Heart right ventricle (tissue), 16 donors: ENCODE measurements at places on chromosomes 4 and X. TPM values are rescaled to one million over a fixed set of nuclear protein-coding genes. Genes with fewer than 3 reads are reported as not detected.

GRCh38 chrX:120244735-120245498 lies 5.7 kb upstream of the ZBTB33 start:
- peak overlapping the region; percentile 84 for H3K27ac ChIP-seq
- no peaks in the 10 kb centered on the region for H3K4me1 ChIP-seq
- H3K36me3 ChIP-seq = no peaks in the 10 kb centered on the region
- peak; percentile 78 for DNase-seq
- peaks cover 6% of the 10 kb centered on the region for H3K27me3 ChIP-seq
- H3K4me3 ChIP-seq = peak overlapping the region; percentile 87

DNA sequence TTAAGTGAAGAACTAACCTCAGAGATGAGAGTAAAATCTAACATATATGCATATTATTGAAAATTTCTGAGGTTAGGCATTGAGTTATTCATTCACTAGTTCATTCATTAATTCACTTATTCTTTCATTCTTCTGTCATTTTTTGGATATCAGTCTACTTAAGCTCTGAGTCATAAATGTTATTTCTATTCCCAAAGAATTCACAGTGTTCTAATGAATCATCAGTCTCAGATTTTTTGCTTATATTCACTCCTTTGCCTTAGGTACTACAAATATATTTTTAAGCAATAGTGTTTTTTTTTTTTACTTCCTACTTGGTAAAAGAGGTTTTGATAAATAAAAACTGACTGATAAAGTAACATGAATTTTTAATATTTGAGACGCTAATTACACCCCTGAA lies 95.2 kb upstream of the DKK2 start:
- no peaks in the 10 kb centered on the region for H3K4me1 ChIP-seq
- H3K36me3 ChIP-seq = no peaks in the 10 kb centered on the region
- H3K4me3 ChIP-seq = no peak overlapping the region
- no peak overlapping the region for H3K27ac ChIP-seq
- H3K27me3 ChIP-seq = no peaks in the 10 kb centered on the region

GRCh38 chr4:139819082-139819481 lies 153.5 kb downstream of the MGST2 start:
- H3K27me3 ChIP-seq = no peaks in the 10 kb centered on the region
- no peak for DNase-seq
- H3K36me3 ChIP-seq = no peaks in the 10 kb centered on the region
- no peak overlapping the region for H3K4me3 ChIP-seq

GRCh38 chrX:45295259-45295986 lies 94.7 kb upstream of the DIPK2B start:
- H3K27ac ChIP-seq = no peak overlapping the region
- H3K4me1 ChIP-seq = no peaks in the 10 kb centered on the region
- H3K36me3 ChIP-seq = no peaks in the 10 kb centered on the region
- no peak for DNase-seq

GRCh38 chr4:79442422-79442821 lies 34.4 kb upstream of the GK2 start:
- no peak overlapping the region for H3K27ac ChIP-seq
- no peaks in the 10 kb centered on the region for H3K4me1 ChIP-seq
- H3K36me3 ChIP-seq = no peaks in the 10 kb centered on the region
- no peak overlapping the region for H3K4me3 ChIP-seq

- peaks cover 6% of the 10 kb centered on the region for H3K27me3 ChIP-seq
- no peak overlapping the region for H3K27ac ChIP-seq
- H3K36me3 ChIP-seq = no peaks in the 10 kb centered on the region
- no peak overlapping the region for H3K4me3 ChIP-seq
- H3K4me1 ChIP-seq = no peaks in the 10 kb centered on the region
- DNase-seq = no peak
Measured at GRCh38 chr4:10347815-10348214, 109.4 kb downstream of the ZNF518B start.

- no peak overlapping the region for H3K27ac ChIP-seq
- no peaks in the 10 kb centered on the region for H3K4me1 ChIP-seq
- H3K36me3 ChIP-seq = no peaks in the 10 kb centered on the region
- DNase-seq = no peak
- no peak overlapping the region for H3K4me3 ChIP-seq
Measured at GRCh38 chrX:82208975-82209374, 1007.1 kb downstream of the SH3BGRL start.

GRCh38 chr4:168843635-168844034 lies 166.4 kb downstream of the CBR4 start:
- H3K36me3 ChIP-seq = no peaks in the 10 kb centered on the region
- no peaks in the 10 kb centered on the region for H3K27me3 ChIP-seq
- no peak overlapping the region for H3K4me3 ChIP-seq
- H3K27ac ChIP-seq = peak overlapping the region; percentile 82

- no peak for DNase-seq
- no peaks in the 10 kb centered on the region for H3K4me1 ChIP-seq
- H3K27ac ChIP-seq = no peak overlapping the region
Measured at GRCh38 chr4:164345756-164346155, 408.2 kb upstream of the SMIM31 start.

DNA sequence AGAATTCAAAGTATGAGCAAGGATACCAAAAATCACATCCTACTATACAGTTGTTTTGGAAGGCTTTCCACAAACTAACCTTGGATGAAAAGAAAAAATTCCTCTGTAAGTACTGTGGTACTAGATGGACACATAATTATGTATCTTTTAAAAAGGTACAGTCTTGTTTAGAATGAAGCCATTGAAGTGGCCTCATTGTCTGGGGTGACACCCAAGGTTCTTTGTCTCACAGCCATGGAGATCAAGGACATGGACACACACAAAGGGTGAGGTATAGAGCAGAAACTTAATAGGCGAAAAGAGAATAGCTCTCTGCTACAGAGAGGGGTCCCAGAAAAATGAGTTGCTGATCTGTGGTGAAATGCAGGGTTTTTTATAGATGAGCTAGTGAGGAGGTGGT lies 16.8 kb upstream of the HERC5 start:
- no peak overlapping the region for H3K27ac ChIP-seq
- no peaks in the 10 kb centered on the region for H3K36me3 ChIP-seq
- H3K4me1 ChIP-seq = no peaks in the 10 kb centered on the region
- no peaks in the 10 kb centered on the region for H3K27me3 ChIP-seq

DNA sequence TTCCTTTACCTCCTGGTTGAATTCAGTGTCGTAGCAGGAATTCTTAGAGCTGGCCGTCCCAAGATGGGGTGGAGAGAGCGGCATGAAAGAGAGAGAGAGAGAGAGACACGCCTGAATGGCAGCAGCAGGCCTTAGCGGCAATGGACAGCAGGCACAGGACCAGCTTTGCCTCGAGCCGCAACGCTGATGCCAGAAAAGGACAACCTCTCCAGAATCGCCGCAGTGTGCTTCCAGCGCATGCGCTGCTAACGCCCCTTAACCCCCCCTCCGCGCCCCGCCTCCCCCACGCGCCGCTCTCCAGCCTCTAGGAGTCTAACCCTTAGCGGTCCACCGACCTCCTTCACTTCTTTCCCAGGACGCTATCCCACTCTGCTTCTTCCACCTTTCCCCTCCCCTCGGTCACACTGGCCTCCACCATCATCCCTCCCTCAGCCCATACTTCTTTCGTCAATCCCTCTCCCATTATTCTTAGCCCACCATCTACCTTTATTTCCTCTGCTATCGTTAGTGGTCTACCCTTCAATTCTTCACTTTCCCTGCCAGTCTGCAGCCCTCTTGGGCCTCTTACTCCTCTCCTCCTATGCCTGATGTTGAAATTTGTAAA lies 10.5 kb upstream of the ZCCHC13 start:
- H3K4me1 ChIP-seq = peaks cover 12% of the 10 kb centered on the region
- H3K4me3 ChIP-seq = peak overlapping the region; percentile 71
- no peaks in the 10 kb centered on the region for H3K36me3 ChIP-seq
- H3K27ac ChIP-seq = peak overlapping the region; percentile 92
- no peaks in the 10 kb centered on the region for H3K27me3 ChIP-seq

DNA sequence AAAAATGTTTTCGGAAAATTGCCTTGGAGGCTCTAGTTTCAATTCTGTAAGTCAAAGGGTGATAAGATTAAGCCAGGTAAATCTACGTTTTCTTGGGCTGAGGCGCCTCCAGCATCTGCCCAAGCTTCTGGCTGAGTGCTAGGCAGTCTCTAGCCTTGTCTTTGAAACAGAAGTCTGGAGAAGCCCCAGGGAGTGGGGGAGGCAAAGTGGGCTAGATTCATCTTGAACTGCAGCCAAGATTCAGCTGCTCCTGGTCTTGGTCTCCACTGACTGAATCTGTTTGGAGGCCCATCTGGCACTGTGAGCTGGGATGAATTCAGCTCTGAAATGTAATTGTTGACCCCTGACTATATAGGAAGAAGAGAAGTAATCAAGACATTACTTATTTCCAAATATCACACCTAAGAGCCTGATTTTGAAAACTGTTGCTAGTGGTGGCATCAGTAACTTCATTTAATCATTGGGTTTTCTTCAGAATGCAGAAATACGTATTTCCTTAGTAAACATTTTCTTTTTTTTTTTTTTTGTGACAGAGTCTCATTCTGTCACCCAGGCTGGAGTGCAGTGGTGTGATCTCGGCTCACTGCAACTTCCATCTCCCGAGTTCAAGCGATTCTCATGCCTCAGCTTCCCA lies 187.3 kb upstream of the LEF1 start:
- H3K27me3 ChIP-seq = no peaks in the 10 kb centered on the region
- H3K27ac ChIP-seq = no peak overlapping the region
- H3K36me3 ChIP-seq = no peaks in the 10 kb centered on the region
- peaks cover 46% of the 10 kb centered on the region for H3K4me1 ChIP-seq
- DNase-seq = no peak

The IRAK1 gene
- total RNA-seq = 18.2 TPM

DNA sequence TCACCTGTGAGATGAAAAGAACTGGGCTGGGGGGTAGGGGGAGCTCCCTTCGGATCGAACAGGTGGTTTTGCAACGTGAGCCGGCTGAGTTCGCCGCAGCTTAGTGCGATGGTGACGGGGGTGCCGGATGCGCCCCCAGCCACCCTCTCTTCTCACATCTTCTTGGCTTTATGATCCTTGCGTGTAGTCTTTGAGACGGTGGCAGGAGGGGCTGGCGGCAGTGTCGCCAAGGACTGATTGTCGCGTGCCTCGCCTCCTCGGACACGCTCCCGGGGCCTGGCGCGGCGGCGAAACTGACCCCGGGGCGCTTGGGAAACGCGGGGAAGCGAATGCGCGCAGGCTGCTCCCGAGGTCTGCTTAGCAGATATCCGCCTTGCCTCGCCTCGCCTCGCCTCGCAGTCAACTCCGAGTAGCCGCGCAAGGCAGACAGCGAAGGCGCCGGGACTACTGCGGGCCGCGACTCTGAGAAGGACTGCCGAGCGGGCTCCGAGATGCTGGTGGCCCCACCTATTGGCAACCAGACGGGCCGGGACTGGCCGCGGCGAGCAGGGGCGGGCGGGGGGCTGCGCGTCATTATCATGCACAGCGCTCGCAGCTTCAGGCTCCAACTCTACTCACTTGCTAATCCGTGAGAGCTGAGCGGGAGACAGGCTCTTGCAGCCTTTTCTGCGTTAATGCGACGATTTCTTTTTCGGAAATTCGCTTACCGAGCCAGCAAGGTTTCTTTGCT lies 1.5 kb downstream of the GRID2 start:
- DNase-seq = peak; percentile 39
- H3K4me1 ChIP-seq = peaks cover 29% of the 10 kb centered on the region
- H3K36me3 ChIP-seq = no peaks in the 10 kb centered on the region
- peak overlapping the region; percentile 50 for H3K4me3 ChIP-seq
- H3K27me3 ChIP-seq = peaks cover 73% of the 10 kb centered on the region

GRCh38 chr4:156638334-156638733 lies 333.3 kb downstream of the PDGFC start:
- H3K4me3 ChIP-seq = no peak overlapping the region
- no peaks in the 10 kb centered on the region for H3K27me3 ChIP-seq
- no peak for DNase-seq
- H3K4me1 ChIP-seq = no peaks in the 10 kb centered on the region
- H3K36me3 ChIP-seq = no peaks in the 10 kb centered on the region
- H3K27ac ChIP-seq = no peak overlapping the region

DNA sequence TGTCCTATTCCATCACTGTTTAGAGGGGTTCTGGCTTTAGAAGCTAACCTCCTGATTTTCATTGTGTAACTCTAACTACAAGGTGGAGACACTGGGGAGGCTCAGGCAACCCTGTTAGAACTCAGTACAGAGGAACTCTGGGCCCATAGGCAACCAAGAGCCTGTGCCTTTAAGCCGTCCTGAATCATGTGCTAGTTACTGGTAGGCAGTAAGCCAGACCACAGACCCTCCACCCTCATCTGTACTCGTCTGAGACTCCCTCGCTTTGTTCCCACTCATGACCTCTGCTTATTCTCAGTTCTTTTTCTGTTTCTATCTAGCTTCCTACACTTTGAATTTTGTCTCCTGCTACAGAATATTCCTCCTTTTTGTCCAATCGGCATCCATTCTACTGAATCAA lies 31.4 kb downstream of the TBC1D1 start:
- no peak overlapping the region for H3K27ac ChIP-seq
- H3K27me3 ChIP-seq = no peaks in the 10 kb centered on the region
- no peaks in the 10 kb centered on the region for H3K4me1 ChIP-seq
- no peak for DNase-seq
